ENCODE measurements at places on chromosomes 5 and 9. TPM values are rescaled to one million over a fixed set of nuclear protein-coding genes. Genes with fewer than 3 reads are reported as not detected.

DNA sequence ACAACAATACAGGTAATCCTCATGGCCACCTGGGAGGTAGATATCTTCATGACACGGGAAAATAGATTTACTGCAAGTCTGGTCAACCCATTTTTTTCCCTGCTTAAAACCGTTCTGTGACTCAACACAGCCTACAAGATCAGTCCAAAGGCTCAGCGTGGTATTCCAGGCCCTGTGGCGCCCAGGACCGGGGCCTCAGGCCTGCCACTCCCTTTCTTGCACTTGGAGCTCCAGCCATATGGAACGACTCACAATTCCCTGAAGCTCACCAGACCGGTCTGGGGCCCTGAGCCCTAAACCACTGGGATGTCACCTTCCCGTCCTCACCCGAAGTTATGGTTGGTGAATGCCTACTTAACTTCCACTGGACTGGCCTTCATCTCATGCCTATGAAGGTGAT lies 6.5 kb upstream of the MLANA start:
- DNase-seq, result no peak

- no peak for DNase-seq
These were observed 26.4 kb downstream of the FGD3 start for GRCh38 chr9:92973700-92974099.

GRCh38 chr9:118290116-118290515 lies 585.9 kb downstream of the TLR4 start:
- DNase-seq, result no peak

Gene EGFLAM
- total RNA-seq, result 3.5 TPM

Gene PARP8
- total RNA-seq, result 33.7 TPM

Gene SH3TC2
- 7.9 TPM for total RNA-seq
